ENCODE measurements at places on chromosomes 4 and X. TPM values are rescaled to one million over a fixed set of nuclear protein-coding genes. Genes with fewer than 3 reads are reported as not detected.

Gene MAGED4
- not detected for total RNA-seq

Gene SPANXN4
- total RNA-seq: not detected

Gene TMSB15A
- 1.1 TPM for total RNA-seq

Gene SSX4B
- total RNA-seq: not detected

Gene AKAP4
- total RNA-seq: not detected

Gene TSPAN6
- total RNA-seq: not detected

Gene TSPAN7
- not detected for total RNA-seq

Gene MAGEA2B
- total RNA-seq: not detected

Gene DIAPH2
- 13.5 TPM for total RNA-seq

Gene SHROOM4
- total RNA-seq: not detected

Gene SATL1
- not detected for total RNA-seq

Gene KIF4A
- total RNA-seq: 28.8 TPM

Gene FGF13
- not detected for total RNA-seq

Gene PAGE2
- total RNA-seq: not detected

Gene C4orf54
- not detected for total RNA-seq

Gene RHOH
- 178 TPM for total RNA-seq

Gene KLHL13
- total RNA-seq: not detected

Gene NXF3
- total RNA-seq: not detected

Gene KIT
- 0.03 TPM for total RNA-seq

Gene MAOA
- not detected for total RNA-seq

Gene SETD7
- 7.5 TPM for total RNA-seq

Measured in activated naive CD4-positive, alpha-beta T cell treated with anti-CD3 and anti-CD28 coated beads, Interleukin-2, amount 10 ng/mL, durations not matched to agents 5 hours and 36 hours (primary cell).